Naive thymus-derived CD8-positive, alpha-beta T cell (primary cell): ENCODE measurements at places on chromosomes 2 and 18. TPM values are rescaled to one million over a fixed set of nuclear protein-coding genes. Genes with fewer than 3 reads are reported as not detected.

NT5C1B gene
- not detected for total RNA-seq

PLGLB1 gene
- total RNA-seq = 23.6 TPM

BCL2 gene
- total RNA-seq = 33.1 TPM

HJURP gene
- not detected for total RNA-seq

RGPD3 gene
- not detected for total RNA-seq

C2orf80 gene
- not detected for total RNA-seq

SPP2 gene
- total RNA-seq = not detected

RESP18 gene
- not detected for total RNA-seq

MXD1 gene
- 15.8 TPM for total RNA-seq

MYOM1 gene
- total RNA-seq = 5.5 TPM

FTCDNL1 gene
- total RNA-seq = 2.3 TPM

RBMS1 gene
- total RNA-seq = 106 TPM

UGT1A10 gene
- total RNA-seq = not detected

CNTNAP5 gene
- total RNA-seq = not detected

RAX gene
- total RNA-seq = not detected

DYNAP gene
- not detected for total RNA-seq

FABP1 gene
- not detected for total RNA-seq

TANK gene
- 59.5 TPM for total RNA-seq

NYAP2 gene
- total RNA-seq = not detected

RAMP1 gene
- not detected for total RNA-seq

KIF1A gene
- not detected for total RNA-seq

DTNA gene
- total RNA-seq = not detected

LIMS3 gene
- total RNA-seq = 0.23 TPM

CEBPZ gene
- 98.5 TPM for total RNA-seq

DCDC2C gene
- not detected for total RNA-seq

NDC80 gene
- 3.2 TPM for total RNA-seq

SOWAHC gene
- 0.16 TPM for total RNA-seq

MEP1B gene
- 0.30 TPM for total RNA-seq

PAX8 gene
- total RNA-seq = 0.82 TPM

ACKR3 gene
- 5.0 TPM for total RNA-seq

VPS54 gene
- total RNA-seq = 13.5 TPM

CRYBA2 gene
- not detected for total RNA-seq

ITPRIPL1 gene
- total RNA-seq = 1.4 TPM

GGCX gene
- total RNA-seq = 30.9 TPM

VIT gene
- total RNA-seq = not detected

NRP2 gene
- 0.82 TPM for total RNA-seq

ACTG2 gene
- not detected for total RNA-seq

FAP gene
- total RNA-seq = not detected

TGFBRAP1 gene
- 22.8 TPM for total RNA-seq

UPP2 gene
- not detected for total RNA-seq

LIPG gene
- total RNA-seq = not detected

ASXL3 gene
- total RNA-seq = not detected

NAGK gene
- total RNA-seq = 96.2 TPM

ERICH2 gene
- not detected for total RNA-seq

IL1RN gene
- total RNA-seq = not detected
